ENCODE measurements at places on chromosomes 4 and X.

DNA sequence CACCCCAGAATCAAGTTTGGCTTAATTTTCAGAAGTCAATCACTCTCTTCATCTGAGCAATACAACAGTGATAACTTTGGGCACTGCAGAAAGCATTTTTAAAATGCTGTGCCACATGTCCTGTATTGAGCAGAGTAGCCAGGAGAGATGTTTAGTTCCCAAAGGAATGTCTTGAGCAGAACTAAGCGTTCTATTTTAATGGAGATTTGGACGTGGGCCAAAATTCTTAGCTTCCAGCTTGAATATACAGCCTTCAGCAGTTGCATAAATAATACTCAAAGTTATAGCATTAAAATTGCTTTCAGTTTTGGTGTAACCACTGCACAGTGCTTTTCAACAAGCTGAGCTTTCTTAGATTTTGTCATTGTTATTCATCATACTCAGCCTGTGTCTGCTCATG, 679.2 kb downstream of the NLGN4X start:
- no peak for DNase-seq

DNA sequence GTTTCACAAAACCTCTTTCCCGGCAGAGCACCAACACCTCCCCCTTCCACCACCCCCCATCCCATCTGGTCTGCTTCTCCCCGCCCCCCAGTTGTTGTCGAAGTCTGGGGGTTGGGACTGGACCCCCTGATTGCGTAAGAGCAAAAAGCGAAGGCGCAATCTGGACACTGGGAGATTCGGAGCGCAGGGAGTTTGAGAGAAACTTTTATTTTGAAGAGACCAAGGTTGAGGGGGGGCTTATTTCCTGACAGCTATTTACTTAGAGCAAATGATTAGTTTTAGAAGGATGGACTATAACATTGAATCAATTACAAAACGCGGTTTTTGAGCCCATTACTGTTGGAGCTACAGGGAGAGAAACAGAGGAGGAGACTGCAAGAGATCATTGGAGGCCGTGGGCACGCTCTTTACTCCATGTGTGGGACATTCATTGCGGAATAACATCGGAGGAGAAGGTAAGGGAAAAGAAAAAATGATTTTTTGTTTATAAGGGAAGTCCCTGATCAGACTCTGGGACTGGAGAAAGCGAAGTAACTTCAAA, at the start of gene PDGFRA:
TSS of gene PDGFRA (plus strand) at position 333 of the 541 bp plus-strand sequence. CDS start 29,476 bp downstream, outside the sequence.
- peak; percentile 75 for DNase-seq

- no peak for DNase-seq
Measured at GRCh38 chrX:1507511-1508463, 29.2 kb downstream of the P2RY8 start.

- DNase-seq = no peak
Measured at GRCh38 chr4:175891851-175892250, 79.8 kb upstream of the GPM6A start.

GRCh38 chr4:26300314-26301307, 20.2 kb upstream of the RBPJ start:
- no peak for DNase-seq

GRCh38 chr4:108814326-108814725, 51.5 kb upstream of the ETNPPL start:
- no peak for DNase-seq

- DNase-seq = peak; percentile 14
Measured at GRCh38 chr4:142353149-142353738, 492.9 kb downstream of the INPP4B start.
